Spinal cord (tissue), 10 donors: ENCODE measurements at places on chromosomes 7 and 10.

- DNase-seq: no peak
Measured at GRCh38 chr10:31468536-31468859, 149.5 kb downstream of the ZEB1 start.

- DNase-seq: no peak
Measured at GRCh38 chr7:84913731-84914130, 273.1 kb downstream of the SEMA3D start.

DNA sequence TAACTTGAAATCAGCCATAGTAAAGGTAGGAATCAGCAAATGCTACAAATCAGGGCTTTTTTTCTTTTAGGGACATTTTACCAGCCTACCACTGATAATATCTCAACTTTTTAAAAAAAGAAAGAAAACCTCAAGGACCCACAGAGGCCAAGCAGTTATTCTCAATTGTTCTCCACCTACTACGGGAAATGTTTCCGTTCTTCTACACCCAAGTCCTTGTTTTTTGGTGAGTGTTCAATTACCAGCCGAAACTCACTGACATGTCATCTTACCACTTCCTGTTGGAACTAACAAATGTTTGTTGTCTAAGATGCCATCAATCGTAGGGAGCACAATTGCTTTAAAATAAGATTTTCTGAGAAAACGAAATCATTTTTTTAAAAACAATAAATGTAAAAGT is 50.2 kb upstream of the CDK1 start:
- no peak for DNase-seq

- DNase-seq: no peak
Measured at GRCh38 chr10:112195224-112195623, 11.7 kb upstream of the GPAM start.

DNA sequence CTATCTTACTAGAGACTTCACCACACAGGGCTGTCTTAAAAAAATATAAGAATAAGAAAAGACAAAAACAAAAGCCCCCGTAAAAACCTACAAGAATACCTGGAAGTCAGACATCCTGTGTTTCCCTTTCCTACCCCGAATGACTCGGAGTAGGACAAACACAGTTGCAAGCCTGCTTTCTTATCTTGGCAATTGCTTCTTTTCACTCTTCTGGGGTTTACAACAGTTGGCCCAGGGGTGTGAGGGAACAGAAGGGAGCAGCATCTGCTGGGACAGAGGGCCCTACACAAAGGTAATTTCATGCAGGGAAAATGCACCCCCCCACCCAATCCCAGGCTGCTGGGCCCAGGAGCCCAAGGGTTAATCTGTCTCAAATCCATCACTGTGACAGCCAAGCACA is 220.6 kb downstream of the ARHGAP12 start:
- DNase-seq: no peak

- no peak for DNase-seq
Measured at GRCh38 chr7:127347567-127348246, 44.8 kb downstream of the ZNF800 start.

DNA sequence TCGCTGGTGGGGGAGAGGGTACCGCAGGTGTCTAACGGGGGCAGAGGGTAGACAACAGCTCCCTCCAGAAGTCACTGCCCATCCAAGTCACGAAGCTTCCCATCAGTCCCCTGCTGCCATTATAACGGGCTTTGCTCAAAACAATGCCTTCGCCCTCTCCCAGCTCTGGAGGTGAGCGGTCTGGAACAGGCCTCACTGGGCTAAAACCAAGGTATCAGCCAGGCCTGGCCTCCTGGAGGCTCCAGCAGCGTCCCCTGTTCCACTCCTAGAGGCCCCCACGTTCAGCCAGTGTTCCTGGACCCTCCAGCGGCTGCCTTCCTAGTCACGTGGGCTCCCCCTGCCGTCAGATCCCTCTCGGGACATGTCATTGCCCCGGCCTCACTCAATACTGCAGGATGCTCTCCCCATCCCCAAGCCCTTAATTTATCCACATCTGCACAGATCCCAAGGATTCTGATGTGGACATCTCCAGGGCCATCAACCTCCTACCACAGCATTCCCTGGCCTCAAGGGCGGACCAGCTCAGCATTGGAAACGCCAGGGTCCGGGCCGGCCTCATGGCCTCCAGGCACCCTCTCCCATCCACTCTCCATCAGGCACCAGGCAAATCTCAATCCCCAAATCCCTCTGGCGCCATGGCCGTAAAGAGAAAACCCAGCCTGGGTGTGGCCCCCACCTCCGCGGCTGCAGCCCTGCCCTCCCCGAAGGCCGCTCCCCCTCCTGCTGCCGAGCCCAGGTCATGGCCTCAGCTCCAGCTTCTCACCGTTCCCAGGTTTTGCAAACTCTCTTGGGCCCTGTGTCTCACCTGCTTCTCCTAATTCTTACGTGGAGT is 104.1 kb upstream of the FAM20C start:
- no peak for DNase-seq

- DNase-seq: no peak
Measured at GRCh38 chr7:82204694-82205093, 238.9 kb downstream of the CACNA2D1 start.

DNA sequence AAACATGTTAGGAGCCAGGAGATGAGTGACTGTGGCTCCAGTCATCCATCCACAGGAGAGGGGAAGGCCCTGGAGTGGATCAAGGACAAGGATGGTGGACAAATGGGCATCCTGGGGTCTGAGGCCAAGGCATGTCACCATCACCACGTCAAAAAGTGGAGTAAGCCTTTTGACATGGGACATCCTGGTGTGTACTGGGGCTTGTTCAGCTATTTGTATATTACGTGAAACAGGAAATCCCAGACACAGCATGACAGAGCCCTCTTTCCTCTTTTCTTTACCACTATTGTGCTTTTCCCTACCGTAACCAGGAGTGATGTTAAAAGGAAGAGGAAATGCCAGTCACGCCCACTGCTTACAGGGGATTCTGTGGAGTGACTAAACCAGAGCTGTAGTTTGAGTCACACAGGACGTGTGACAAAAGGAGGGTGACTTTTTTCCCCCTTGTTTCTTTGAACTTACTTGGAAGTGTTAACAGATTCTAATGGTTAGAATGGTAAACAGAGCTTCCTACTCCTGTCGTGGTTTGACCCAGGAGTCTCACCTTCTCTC is 15.4 kb downstream of the ACSL5 start:
- no peak for DNase-seq

GRCh38 chr10:74113546-74113945 is 37.1 kb downstream of the AP3M1 start:
- DNase-seq: no peak

DNA sequence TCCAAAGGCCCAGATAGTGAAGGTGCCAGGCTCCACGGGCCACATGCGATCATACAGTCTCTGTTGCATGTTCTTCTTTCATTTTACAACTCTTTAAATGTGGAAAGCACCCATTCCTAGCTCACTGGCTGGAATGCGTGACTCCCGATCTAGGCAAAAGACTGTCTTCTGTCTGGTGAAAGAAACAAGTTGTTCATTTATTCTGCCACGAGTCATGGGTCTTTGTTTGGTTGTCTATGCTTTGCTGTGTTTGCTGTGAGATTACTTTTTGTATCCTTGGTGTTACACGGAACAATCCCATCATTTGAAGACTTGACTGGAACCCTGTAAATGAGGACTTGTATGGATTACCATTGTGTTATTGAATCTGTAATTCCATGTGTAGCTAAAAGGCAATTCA is 41.9 kb downstream of the NPVF start:
- DNase-seq: no peak

- DNase-seq: no peak
Measured at GRCh38 chr10:122515588-122516231, 44.8 kb upstream of the DMBT1 start.

DNA sequence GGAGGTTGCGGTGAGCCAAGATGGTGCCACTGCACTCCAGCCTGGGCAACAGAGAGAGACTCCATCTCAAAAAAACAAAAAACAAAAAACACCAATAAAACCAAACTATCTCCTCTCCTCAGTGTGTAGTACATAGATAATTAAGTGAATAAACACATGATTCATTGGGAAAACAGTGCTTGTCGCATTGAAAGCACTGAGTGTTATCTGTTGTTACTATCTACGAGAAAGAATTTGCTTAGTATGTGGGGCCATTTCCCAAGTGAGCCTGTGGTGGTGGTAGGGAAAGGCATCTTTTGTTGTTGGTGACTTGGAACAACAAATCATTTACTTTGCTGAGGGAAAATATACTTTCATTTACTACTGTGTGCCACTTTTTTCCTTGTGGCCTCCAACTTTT is 42.6 kb downstream of the RSBN1L start:
- DNase-seq: no peak

- no peak for DNase-seq
Measured at GRCh38 chr10:92241158-92241500, 49.7 kb downstream of the CPEB3 start.

DNA sequence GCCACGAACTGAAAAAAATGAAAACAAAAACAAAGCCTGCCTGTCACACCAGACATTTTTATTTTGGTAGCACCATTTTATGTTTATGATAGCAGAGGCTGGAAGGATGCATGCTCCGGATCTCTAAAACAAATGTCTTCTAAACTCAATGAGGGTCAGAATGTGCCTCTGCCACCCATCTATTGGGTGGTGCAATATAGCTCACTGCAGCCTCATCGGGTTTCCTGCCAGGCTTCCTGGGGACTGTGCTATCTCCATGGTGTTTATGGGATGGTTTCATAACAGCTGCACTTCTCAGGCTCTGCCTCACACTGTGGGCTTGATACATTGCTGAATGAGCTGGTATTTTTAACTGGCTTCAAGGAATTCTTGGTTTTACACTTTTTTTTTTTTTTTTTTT is 94.4 kb downstream of the ITIH5 start:
- DNase-seq: no peak

- DNase-seq: no peak
Measured at GRCh38 chr10:112797855-112798254, 152.2 kb upstream of the TCF7L2 start.

DNA sequence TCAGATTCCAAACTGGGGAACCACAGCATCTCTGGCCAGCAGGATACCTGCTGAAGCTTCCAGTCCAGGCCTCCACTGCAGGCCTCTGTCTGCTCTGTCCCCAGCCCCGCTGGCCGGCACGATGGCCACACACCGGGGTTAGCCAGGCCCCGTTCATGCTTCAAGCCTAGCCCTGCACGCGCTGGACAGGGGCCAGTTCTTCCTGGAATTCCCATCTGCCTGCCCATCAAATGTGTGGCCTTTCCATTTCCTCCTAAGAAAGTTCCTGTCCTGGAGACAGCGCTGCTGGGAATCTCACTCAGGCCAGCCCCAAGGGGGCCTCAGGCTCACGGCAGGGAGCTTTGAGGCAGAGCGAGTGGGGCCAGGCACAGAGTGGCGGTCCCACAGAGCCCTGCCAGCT is 18.0 kb downstream of the SH2B2 start:
- DNase-seq: peak; percentile 38

GRCh38 chr10:23342213-23342884 is 2.2 kb downstream of the C10orf67 start:
- DNase-seq: no peak

DNA sequence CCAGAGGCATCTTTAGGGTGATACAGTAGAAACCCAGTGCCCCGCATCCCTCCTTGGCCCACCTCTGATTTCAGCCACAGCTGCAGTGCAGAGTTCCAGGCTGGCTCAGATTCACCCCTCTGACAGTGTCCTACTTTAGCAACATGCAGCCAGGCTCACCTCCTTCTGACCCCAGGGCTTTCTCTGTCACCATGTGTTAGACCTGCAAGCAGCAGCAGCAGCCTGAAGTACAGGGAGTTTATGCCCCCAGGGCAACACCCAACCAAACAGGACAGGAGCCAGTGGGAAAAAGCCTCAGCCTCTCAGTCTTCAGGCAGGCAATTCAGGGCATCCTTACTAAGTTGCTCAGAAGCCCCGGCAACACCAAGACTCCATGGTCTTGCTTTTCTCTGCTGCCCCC is 109.0 kb upstream of the PLXNA4 start:
- no peak for DNase-seq

GRCh38 chr7:116525913-116526861 is 1.4 kb downstream of the CAV1 start:
- DNase-seq: no peak

- no peak for DNase-seq
Measured at GRCh38 chr10:113087165-113088029, 137.3 kb downstream of the TCF7L2 start.

GRCh38 chr7:14622559-14622958 is 280.0 kb downstream of the DGKB start:
- DNase-seq: no peak

GRCh38 chr7:293681-294439 is 3.9 kb downstream of the FOXL3 start:
- no peak for DNase-seq

DNA sequence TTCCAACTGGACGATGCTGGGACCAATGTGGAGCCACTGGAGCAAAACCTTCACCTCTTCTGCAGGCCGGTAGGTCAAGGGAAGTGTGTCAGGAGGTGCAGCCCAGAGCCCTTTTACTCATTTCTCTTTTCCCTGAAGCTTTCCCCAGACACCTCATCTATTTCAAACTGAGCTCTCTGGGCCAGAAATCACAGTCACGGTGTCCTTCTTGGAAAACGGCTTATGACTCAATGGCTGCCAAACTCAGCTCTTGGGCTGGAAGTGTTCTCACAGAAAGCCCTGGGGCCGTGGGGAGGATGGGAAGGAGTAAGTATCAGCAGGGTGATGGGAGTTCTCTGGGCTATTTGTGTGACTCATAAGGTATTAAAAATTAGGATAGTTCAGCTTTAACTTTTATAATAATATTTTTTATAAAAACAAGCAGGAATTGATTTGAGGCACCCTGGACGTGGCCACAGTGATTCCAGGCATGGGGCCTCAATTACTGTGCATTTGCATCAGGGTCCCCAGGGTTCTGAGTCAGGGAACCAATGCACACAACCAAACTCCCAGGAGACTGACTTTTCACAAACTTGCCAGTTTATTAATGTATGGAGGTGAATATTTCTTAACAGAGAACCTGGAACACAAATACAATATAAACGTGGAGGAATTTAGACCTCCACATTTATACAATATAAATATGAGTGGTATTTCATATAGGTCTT is 187.4 kb upstream of the TMEM72 start:
- DNase-seq: no peak

- no peak for DNase-seq
Measured at GRCh38 chr10:72320676-72321247, 34.0 kb downstream of the DNAJB12 start.

GRCh38 chr7:909358-910329 is 33.3 kb downstream of the GET4 start:
- no peak for DNase-seq

DNA sequence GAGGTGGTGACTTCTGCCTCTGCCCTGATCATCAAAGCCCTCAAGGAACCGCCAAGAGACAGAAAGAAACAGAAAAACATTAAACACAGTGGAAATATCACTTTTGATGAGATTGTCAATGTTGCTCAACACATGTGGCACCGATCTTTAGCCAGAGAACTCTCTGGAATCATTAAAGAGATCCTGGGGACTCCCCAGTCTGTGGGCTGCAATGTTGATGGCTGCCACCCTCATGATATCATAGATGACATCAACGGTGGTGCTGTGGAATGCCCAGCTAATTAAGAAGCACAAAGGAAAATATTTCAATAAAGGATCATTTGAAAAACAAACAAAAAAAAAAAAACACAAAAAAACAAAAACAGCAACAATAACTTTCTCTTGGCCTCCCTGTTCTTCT is 59.5 kb upstream of the TOMM7 start:
- DNase-seq: no peak
